ENCODE measurements at places on chromosomes 5 and 9. TPM values are rescaled to one million over a fixed set of nuclear protein-coding genes. Genes with fewer than 3 reads are reported as not detected.

DNA sequence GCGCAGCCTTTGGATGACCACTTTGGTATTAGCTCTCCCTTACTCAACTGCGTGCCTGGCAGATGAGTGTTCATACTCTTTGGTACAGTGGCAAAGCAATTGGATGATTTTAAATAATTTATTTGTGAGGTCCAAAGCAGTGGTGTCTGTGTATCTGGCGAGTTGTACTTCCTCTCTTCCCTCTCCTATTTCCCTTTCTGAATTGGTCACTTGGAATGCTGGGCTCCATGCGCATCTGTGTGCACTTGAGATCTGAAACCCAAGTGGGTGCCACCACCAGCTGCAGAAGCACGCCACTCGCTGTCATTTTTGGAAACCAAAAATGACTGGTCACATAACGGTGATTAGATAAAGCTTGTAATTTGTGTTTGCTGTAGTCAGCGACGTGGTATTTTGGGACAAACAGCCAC, 386.0 kb upstream of the KLF4 start:
- ATAC-seq, result no peak

- ATAC-seq, result no peak
These were observed 196.2 kb downstream of the PCSK1 start for GRCh38 chr5:96236831-96237230.

DNA sequence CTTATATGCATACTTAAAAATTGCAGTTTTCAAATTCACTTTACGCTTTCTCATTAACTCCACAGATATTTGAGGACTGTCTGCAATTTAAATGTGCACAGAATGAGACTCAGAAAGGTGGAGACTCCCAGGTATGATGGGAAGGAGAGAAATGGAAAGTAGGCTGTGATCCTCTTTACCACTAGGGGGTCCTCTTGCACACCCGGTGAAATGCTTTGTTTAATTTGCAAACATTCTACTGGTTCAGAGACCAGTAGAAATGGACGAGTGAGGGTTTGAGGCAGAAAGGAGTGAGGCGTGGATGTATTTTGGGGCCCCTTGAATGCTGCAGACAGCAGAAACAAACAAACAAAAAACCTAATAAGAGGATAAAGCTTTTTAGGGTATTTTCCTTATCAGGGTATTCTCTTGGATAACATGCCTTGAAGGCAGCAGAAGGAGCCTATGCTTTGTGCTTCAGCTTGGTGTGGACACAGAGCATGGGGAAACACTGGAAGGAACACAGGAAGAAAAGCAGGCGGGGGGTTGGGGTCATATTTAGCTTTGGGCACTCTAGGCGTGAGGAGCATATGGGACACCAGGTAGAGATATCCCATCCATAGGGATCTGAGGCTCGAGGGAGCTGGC, 410.1 kb downstream of the DMRT2 start:
- ATAC-seq, result no peak

DNA sequence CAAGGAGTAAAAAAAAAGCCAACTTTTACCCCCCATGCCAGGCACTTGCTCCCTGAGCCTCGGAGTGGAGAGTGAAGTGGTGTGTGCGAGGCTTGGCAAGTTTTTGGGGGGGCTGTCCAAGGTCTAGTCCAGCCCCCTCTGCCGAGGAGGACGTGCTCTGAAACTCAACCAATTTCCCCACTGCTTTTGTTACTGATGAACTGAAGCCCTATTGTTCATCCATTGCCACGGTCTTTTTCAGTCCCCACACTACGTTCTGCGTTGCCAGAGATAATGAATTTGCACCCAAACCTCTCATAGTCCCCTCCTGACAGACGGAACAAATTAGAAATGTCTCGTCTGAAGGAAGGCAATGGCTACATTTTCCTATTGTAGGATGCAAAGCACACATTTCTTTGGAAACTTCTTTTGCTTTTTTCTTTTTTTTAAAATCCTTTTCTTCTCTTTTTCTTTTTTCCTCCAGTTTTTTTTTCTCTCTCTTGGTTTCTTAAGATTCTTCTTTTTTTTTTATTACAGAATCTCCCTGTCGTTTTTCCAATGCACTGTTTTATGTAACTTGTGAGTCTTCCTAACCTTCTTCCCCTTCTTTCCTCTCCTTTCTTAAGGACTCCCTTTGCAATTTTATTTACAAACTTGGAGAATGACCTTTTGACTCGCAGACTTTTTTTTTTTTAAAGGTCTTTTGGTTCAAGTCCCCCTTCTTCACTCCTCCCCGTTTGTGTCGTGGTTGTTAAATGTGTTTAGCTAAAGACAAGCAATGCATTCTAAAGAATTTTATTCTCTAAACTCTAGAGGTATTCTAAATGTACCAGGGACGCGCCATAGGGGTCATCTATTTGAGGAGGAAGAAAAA, 209.5 kb downstream of the MEF2C start:
- ATAC-seq, result no peak

DNA sequence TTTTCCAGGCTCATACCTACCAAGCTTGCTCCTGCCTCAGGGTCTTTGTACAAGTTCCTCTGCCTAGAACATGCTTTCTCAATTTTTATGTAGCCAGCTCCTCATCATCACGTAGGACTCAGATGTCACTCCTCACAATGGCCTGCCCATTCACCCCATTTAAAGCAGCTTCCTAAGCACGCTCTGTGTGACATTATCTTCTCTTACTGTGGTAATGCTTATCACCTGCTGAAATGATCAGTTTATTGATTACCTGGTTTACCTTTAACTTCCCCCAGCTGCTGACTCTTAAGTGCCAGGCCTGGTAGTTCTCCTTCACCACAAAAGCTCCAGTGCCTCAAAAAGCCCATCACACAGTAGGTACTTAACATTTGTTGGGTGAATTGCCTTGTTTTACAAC, 13.6 kb downstream of the FUBP3 start:
- ATAC-seq, result no peak

DNA sequence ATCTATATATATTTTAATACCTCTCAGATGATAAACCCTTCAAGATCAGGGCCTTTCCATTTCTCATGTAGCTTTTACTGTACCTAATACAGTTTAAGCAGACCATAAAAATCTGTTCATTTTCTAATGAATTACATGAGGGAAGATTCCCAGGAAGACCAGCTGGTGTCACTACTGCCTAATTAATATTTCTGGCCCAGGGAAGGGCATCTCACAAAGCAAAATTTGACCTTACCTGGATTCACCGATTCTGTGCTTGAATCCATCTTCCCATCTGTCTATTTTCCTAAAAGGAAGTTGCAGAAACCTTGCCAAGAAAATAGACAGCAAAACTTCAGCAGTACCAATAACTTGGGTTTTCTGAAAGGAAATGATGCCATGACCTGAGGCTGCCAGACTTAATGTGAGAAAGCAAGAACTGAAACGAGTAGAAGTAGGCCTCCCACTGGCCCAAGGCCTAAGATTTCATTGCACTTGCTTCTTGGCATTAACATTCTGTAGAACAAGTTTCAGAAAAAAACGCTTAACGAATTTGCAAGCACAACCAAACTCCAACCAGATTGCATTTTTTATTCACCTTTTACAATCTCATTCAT, 83.0 kb upstream of the GLIS3 start:
- no peak for ATAC-seq

DNA sequence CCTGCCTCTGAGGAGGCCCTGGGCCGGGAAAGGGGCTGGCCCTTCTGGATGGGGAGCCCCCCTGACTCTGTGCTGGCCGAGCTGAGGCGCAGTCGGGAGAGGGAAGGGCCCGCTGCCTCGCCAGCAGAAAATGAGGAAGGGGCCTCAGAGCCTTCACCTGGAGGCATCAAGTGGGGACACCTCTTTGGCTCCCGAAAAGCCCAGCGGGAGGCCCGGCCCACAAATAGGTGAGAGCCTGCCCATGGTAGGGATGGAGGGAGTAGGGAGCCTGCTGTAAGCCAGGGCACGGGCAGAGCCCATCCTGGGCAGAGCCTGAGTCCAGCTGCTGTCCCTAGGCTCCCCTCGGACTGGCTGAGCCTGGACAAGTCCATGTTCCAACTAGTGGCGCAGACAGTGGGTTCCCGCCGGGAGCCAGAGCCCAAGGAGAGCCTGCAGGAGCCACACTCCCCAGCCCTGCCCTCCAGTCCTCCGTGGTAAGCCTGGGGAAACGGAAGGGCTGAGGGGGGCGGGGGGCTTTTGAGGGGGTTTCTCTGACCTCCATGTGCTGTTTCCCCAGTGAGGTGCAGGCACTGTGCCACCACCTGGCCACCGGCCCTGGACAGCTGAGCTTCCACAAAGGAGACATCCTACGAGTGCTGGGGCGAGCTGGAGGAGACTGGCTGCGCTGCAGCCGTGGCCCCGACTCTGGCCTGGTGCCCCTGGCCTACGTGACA, 44.3 kb upstream of the TESK1 start:
- no peak for ATAC-seq

GRCh38 chr5:177003649-177004048, 2.9 kb downstream of the UIMC1 start:
- no peak for ATAC-seq

DNA sequence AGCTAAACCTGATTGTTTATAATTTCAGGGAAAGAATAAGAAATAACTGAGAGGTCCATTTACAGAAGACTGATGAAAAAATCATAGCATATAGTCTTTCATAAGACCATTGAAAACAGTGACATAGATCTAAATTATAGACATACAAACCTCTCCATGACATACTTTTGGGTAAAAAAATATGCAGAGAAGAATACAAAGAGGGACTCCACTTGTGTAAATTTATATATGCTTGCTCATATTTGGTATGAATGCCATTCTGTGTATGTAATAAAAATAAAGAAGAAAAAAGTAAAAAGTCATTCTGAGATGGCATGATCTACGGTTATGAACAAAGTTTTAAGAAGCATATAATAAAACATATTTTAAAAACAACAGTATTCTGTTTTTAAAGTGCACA, 310.7 kb downstream of the ASTN2 start:
- ATAC-seq, result no peak

GRCh38 chr5:59799668-59800346, 93.7 kb downstream of the PDE4D start:
- ATAC-seq, result peak; percentile 59

- no peak for ATAC-seq
These were observed 47.4 kb upstream of the SLC2A8 start for GRCh38 chr9:127349483-127350113.

DNA sequence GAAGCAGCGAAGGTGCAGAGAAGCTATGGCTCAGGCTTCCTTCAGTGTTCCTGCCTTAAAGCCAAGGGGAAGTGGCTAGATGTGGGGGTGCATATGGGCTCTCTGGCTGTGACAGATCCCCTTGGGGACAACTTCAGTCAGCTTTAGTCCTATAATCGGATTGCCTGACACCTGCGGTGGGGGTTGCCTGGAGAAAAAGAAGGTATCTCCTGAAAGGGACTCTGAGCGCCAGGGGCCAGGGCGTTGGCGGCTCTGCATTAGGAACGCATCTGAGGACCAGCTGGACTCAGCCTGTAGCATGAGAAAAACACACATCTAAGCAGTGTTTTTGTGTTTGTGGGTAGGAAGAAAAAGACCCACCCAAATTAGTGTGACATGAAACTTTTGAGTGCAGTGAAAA, 84.3 kb upstream of the OTULINL start:
- ATAC-seq, result no peak

GRCh38 chr5:50406877-50407276, 34.2 kb downstream of the EMB start:
- no peak for ATAC-seq

GRCh38 chr9:110604171-110604601, 24.6 kb upstream of the SVEP1 start:
- ATAC-seq, result no peak

DNA sequence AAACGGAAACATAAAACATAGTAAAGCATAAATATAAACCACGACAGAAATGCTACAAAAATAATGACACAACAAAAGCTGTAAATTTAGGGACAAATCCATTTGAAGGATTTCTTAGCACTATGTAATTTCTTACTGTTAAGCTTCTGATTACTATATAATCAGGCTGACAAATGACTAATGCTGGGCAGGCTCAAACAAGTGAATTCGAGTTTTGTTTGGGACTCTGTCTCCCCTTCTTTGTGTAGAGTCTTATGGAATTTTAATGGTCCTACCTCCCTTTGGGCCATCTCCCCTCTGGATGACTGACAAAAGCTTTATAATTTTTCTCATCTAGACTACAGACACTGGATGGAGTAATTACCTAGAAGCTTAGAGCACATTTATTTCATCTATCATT, 24.6 kb upstream of the KIF2A start:
- no peak for ATAC-seq

DNA sequence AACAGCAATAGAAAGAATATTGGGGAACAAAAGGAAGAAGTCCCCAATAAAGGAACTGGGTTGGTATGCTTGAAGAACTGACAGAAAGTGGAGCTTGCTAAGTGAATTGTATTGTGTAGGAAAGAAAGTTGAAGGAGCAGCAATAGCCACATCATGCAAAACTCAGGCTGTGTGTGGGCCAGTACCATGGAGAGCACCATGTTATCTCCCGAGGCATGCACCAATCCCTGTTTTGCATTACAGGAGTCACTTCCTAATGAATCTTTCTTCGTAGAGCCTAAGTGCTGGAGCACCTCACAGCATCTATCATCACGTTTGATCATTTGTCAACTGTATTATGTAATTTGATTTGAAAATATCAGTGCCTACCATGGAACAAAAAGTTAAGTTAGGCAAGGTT, 137.7 kb upstream of the NMUR2 start:
- peak; percentile 58 for ATAC-seq

- ATAC-seq, result no peak
These were observed 243.6 kb downstream of the PBX3 start for GRCh38 chr9:125990793-125991220.

DNA sequence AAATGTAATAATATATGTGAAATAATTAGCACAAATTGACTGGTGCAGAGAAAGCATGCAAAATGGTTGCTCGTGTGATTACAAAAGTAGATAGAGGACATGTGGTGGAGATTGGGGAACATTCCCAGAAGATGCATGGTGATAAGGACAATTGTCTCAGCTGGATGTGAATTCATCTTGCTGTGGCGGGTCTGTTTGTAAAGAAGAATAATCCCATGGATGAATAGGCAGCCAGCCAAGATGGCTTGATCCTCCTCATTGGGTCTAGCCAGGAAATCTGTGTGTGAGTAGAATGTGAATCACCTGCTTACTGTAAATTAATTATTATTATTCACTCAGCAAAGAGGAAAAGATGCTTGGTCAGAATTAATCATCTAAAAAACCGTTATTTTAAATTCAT, 12.6 kb upstream of the DPYSL3 start:
- ATAC-seq, result peak; percentile 67

- no peak for ATAC-seq
These were observed 17.5 kb downstream of the REXO4 start for GRCh38 chr9:133400292-133400691.

GRCh38 chr9:124757616-124758015, 13.5 kb downstream of the NR6A1 start:
- ATAC-seq, result peak; percentile 40

DNA sequence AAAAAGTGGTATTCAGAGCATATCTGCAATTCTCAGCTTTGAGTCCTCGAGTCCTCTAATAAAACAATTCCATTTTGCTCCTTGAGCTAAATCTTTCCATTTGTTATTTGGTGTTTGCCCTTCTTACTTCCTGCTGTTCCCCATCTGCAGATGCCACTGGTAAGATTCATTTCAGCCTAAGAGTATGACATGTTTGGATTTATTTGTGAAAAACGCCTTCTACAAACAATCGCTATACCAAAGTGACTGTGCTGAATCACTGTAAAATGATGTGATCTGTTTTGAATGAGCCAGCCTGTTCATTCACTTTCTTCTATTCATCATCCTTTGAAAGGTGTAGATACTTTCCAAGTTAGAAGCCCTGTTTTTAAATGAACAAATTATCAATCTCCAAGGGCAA, 27.7 kb downstream of the KCTD16 start:
- ATAC-seq, result peak; percentile 68

The MUSK gene
- total RNA-seq, result not detected

The CCDC192 gene
- total RNA-seq, result 1.3 TPM
